Activated CD4-positive, alpha-beta memory T cell treated with anti-CD3 and anti-CD28 coated beads, Interleukin-2, amount 10 ng/mL, durations not matched to agents 7 days and 5 days (primary cell): ENCODE measurements at places on chromosomes 1 and 21. TPM values are rescaled to one million over a fixed set of nuclear protein-coding genes. Genes with fewer than 3 reads are reported as not detected.

DNA sequence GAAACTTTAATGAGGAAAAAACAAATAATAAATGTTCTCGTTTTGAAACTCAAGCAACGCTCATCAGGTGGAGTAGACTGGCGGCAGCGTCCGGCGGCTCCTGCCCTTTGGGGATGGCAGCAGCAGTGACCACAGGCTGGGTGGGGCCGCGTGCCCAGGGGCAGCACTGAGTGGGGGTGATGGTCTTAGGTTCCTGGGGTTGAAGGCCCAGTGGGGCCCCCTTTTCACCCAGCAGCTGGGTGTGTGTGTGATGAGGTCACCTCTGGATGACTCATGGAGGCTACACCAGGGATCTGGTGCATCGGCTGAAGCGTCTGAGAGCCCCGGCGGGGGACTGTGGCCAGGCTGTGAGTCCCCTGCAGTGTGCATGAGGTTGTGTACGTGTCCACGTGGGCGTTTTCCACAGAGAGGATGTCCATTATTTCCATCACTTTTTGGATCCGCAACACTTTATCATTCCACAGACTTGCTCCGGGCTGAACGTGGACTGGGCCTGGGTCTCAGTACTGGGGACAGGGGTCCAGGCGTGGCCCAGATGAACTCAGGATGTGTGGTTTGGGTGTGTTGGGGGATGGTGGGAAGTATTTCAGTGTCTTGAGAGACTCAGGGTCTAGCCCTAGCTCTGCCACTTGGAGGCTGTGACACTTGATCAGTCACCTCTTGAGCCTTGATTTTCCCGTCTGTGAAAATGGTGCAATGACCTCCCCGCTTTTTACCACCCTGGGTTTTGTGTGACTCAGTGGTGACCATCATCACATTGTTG, 25.6 kb downstream of the LDLRAP1 start:
- DNase-seq: no peak

GRCh38 chr1:216820345-216820744, 97.1 kb upstream of the ESRRG start:
- DNase-seq: no peak

GRCh38 chr1:230429067-230429735, 3.1 kb upstream of the PGBD5 start:
- no peak for DNase-seq

DNA sequence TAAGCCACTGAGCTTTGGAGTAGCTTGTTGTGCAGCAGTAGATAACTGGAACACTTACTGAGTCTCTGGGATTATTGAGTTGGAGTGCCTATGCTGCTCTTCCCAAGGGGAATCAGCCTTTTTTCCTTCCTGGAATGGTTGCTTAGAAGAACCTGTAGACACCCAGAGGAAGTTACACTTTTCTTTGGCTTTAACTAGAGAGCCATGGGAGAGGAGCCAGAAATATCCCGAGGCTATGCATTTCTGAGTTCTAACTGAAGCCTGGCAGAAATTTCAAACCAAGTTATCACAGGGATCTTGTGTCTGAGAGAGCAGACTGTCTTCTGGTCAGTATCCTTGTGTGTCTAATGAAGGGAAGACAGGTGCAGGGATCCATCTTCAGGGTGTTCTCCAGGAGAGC, 28.3 kb downstream of the LAMC1 start:
- no peak for DNase-seq

DNA sequence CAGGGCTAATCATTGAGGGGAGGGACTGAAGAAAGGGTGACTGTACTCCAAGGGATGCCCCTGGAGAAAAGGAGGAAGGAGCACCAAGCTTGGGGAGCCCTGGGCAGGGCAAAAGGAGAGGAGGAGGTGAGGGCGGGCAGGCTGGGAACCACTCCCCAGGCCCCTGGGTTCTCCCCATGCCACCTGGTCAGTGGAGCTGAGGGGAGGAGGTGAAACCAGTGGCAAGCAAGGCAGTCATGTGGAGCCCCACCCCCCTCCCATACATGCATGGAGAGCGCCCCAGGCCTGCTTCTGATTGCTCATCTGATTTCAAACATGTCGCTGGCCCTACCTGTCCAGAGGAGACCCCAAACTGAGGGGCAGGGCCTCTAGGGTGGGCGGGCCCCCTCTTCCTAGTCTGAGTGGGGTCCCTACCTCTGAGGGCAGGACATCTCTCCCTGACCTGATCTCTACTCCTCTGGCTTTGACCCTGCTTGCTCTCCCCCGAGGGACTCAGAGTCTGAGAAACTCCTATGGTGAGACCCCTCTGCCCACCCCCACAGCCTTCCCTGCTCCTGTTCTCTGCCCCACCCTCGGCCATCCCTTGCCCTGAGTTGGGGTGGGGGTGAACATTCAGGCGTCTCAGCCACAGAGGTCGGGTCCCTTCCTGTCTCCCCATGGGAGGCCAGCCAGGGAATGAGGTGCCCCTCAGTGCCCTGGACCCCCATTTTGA, 18.6 kb downstream of the INSRR start:
- no peak for DNase-seq

DNA sequence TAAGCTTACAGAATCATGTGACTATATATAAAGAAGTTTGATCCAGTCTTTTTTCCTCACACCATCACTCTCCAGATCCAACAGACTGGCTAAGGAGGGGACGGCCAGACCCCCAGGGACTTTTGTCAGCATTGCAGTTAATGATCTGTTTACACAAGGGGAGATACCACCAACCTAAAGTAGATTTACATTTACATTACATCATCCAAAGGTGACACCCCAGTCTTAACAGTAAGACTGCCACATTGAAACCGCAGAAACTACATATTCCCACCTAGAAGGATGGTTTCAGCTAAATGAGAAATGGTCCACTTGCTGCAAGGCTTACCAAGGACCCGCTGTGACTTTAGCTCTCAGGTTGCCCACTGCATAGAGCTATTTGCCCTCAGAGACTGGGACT, 3.4 kb downstream of the RCAN1 start:
- no peak for DNase-seq

- DNase-seq: no peak
Observed at GRCh38 chr1:32769524-32770220, 47.5 kb downstream of the YARS1 start.

- no peak for DNase-seq
Observed at GRCh38 chr1:230641346-230641745, 935 bp upstream of the COG2 start.

- no peak for DNase-seq
Observed at GRCh38 chr1:58650141-58650540, 49.7 kb downstream of the MYSM1 start.

DNA sequence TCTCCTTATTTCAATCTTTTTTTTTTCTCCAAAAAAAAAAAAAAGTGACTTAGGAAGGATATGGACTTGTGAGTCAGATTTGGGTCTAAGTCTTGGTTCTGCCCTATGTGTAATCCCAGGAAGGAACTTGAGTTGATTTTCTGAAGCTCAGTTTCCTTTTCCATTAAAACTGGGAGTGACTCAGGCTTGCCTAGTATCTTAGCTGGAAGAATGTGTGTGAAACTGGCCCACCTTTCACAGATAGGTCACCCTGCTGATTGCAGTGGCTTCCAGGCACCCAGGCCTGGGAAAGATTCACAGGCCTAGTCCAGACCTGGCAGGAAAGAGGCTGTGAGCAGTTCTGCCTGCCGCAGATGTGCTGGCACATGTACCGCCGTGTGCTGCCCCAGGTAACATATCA, 218.3 kb upstream of the HOOK1 start:
- no peak for DNase-seq

GRCh38 chr1:16243215-16243610, 6.2 kb upstream of the CPLANE2 start:
- no peak for DNase-seq

MPL gene
- total RNA-seq: not detected

HAPLN2 gene
- not detected for total RNA-seq

SPOCD1 gene
- total RNA-seq: 0.15 TPM

MANEAL gene
- total RNA-seq: 1.7 TPM

LIPI gene
- not detected for total RNA-seq

OR2T29 gene
- not detected for total RNA-seq

EXO1 gene
- total RNA-seq: 30.1 TPM

HPDL gene
- total RNA-seq: 5.5 TPM
